ENCODE measurements at places on chromosomes 2 and 18.

DNA sequence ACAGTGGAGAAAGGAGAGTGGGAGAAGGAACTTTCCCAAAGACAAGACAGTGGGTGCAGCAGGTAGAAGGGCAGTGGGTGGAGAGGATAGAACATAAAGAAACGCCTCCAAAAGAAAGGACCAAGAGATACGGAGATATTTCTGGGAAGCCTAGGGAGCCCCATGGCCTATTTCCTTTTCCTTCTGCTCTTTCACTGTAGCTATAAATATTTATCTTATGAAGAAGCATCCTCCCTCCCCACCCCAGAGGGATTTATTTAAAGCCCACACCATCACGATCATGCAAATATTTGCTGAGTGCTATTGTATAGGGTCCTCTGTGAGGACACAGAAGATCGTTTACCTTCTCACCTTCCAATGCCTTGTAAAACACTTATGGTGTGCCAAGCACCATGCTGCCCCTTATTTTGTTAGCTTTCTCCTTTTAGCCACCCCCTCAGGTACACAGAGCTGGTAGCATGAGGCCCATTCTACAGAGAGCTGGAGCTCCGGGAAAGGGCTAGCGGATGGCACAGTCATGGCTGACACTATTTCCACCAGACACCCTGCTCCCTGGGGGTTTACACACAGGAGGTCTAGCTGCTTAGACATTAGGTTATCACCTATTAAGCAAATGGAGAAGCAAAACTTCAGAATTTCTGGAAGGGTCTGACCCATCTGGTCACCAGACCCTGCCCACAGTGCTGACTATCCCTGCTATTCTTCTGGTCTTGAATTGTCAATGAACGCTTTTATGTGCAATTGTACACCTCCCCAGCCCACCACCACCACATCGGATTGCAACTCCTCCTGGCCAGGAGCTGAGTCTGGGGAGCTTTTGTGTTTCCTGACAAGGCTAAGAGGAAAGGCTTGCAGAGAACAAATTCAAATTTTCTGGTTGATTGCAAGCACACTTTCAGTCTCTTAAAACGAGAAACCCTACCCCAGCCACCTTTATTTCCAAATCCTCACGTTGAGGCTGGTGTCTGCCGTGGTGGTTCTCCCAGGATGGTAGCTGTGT lies 91.8 kb upstream of the KLF7 start:
- no peak for DNase-seq

GRCh38 chr2:121031568-121032340 lies 253.2 kb downstream of the TFCP2L1 start:
- DNase-seq, result no peak

DNA sequence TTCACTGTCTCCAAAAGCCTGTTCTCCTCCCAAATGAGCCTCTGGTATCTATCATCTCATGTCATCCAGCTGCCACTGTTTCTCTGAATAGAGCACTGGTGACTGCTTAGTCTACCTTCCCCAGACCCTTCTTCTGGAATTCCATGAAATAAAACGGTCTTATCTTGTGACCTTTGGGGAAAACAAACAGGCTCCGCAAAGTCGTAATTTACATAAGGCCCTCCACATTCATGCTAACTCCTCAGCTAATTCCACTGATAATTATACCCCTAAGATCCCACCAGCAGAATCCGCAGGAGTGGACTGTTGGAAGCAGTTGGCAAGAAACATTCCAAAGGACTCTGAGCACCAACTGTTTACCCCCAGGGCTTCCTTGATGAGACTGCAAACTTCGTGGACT lies 33.9 kb upstream of the CHN1 start:
- no peak for DNase-seq

DNA sequence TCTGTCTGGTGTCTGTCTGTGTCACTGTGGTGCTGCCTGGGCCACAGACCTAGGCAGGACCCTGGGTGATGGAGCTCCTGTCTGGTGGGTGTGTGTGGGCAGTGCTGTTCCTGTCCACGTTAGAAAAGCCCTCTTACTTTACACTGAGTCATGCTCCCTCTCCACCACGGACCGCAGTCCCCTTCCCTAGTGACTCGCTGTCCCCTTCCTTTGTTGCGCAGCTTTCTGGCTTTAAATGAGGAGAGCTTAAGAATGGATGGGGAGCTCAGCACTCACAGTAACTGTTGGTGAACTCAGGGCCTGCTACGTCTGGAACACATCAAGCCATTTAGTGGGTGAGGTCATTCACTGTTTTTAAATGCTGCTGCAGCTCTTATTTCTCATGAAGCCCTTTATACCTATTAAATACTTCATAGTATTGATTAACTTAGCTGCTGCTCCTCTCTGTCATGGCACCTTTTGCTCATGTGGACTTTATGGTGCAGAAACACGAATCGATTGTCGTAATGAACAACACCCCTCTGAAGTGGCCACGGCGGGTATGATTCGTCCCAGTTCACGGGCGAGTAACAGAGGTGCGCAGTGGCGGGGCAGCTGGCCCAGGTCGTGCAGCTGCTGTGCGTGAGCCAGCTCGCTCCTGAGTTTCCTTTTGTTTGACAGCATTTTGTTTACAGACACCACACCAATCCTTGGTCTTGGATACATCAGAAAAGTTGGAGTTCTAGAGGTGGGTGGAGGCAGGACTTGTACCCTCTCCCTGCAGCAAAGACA lies 100.4 kb downstream of the LDLRAD4 start:
- DNase-seq, result no peak

- DNase-seq, result no peak
Observed at GRCh38 chr2:181396256-181397123, 60.7 kb upstream of the ITGA4 start.

- DNase-seq, result peak; percentile 59
Observed at GRCh38 chr2:240237609-240238174, 97.2 kb upstream of the OTOS start.

DNA sequence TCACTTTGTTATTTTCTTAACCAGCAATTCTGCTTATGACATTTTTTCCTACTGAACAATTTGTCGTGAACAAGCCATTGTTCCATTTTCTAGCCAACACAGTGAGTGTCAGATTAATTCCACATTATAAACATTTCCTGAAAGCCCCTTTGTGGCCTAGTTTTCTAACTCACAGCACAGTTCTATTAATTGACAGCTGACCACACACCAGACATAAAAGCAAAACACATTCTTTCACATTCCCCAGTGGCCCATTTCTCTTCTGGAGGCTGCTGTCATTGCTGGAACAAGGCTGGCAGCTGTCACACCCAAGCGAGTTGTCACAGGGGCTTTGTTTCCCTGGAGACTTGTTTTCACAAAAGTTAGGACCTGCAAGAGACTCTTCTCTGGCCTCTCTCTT lies 50.7 kb downstream of the RNF152 start:
- no peak for DNase-seq

- no peak for DNase-seq
Observed at GRCh38 chr18:54877076-54877475, 48.8 kb downstream of the RAB27B start.

GRCh38 chr2:158662421-158662820 lies 132.7 kb upstream of the DAPL1 start:
- DNase-seq, result no peak

- DNase-seq, result no peak
Observed at GRCh38 chr18:39795350-39795749, 2159.7 kb upstream of the PIK3C3 start.

Measured in HT1080 (cell line).